Body of pancreas (tissue), 4 donors: ENCODE measurements at places on chromosomes 4 and X. TPM values are rescaled to one million over a fixed set of nuclear protein-coding genes. Genes with fewer than 3 reads are reported as not detected.

SSX4B gene
- total RNA-seq: not detected

- DNase-seq: no peak
Measured at GRCh38 chr4:78656968-78657445, 105.4 kb downstream of the ANXA3 start.

GRCh38 chr4:79598801-79599200 lies 190.8 kb upstream of the GK2 start:
- DNase-seq: no peak

DNA sequence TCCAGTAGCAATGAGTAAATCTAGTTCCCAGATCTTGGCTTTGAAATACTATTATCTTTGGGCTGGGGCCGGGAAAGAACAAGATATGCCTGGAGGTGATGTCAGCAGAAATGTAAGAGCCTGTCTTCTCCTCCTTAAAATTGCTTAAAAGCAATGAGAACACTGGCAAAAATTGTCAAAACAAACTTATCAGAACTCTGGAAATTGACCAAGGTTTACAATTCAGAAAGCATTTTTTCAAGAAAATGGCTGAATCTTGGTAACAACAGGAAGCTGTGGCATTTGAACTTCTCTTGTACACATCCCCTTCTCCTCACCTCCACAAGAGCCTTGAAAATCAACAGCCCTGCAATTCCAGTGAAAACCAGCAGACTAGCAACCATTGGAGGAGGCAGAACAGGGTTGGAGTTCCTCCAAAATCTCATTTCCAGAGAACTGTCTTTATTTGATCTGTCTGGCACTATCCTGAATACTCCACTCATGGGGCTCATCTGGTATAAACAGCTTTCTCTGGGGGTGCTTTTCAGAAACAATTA lies 13.5 kb downstream of the TIMP1 start:
- no peak for DNase-seq

GRCh38 chr4:185718578-185719499 lies 93.2 kb downstream of the SORBS2 start:
- DNase-seq: no peak

- DNase-seq: no peak
Measured at GRCh38 chrX:26470941-26471340, 255.0 kb downstream of the MAGEB5 start.

DNA sequence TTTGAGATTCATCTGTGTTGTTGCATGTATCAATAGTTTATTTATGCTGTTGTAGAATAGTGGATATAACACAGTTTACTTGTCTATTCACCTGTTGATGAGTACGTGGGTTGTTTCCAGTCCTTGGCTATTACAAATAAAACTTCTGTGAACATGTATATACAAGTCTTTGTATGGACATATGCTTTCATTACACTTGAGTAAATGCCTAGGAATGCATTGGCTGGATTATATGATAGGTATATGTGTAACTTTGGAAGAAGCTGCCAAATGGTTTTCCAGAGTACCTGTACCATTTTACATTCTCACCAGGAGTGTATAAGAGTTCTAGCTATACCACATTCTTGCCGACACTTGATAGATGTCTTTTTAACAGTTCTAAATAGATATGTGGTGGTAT lies 16.5 kb downstream of the ART3 start:
- DNase-seq: no peak
